ENCODE measurements at places on chromosomes 5 and 9.

- DNase-seq = no peak
Measured at GRCh38 chr9:37965116-37965515, 61.2 kb upstream of the SLC25A51 start.

GRCh38 chr9:128109050-128109709 is 18.3 kb downstream of the PTGES2 start:
- DNase-seq = no peak

DNA sequence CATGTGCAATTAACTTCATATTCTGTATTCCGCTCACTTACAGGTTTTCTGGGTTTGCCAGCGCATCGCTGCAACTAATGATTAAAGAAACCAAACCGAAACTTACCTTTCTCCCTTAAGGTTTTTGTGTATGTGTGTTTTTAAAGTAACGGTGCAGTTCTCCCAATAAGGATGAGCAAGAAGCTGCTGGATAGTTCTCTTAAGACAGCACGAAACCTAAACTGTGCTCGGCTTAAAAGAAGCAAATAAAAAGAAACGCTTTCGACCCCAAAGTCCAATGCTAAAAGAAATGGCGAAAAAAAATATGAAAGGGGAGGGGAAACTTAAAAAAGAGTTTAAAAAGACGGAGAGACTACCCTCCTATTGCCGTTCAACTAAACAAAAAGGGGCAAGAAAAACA is 340 bp downstream of the ELAVL2 start:
- peak; percentile 1 for DNase-seq

GRCh38 chr5:54311176-54311677 is 854 bp upstream of the ARL15 start:
- peak; percentile 36 for DNase-seq

GRCh38 chr5:170070556-170071412 is 34.9 kb upstream of the FOXI1 start:
- peak; percentile 51 for DNase-seq

DNA sequence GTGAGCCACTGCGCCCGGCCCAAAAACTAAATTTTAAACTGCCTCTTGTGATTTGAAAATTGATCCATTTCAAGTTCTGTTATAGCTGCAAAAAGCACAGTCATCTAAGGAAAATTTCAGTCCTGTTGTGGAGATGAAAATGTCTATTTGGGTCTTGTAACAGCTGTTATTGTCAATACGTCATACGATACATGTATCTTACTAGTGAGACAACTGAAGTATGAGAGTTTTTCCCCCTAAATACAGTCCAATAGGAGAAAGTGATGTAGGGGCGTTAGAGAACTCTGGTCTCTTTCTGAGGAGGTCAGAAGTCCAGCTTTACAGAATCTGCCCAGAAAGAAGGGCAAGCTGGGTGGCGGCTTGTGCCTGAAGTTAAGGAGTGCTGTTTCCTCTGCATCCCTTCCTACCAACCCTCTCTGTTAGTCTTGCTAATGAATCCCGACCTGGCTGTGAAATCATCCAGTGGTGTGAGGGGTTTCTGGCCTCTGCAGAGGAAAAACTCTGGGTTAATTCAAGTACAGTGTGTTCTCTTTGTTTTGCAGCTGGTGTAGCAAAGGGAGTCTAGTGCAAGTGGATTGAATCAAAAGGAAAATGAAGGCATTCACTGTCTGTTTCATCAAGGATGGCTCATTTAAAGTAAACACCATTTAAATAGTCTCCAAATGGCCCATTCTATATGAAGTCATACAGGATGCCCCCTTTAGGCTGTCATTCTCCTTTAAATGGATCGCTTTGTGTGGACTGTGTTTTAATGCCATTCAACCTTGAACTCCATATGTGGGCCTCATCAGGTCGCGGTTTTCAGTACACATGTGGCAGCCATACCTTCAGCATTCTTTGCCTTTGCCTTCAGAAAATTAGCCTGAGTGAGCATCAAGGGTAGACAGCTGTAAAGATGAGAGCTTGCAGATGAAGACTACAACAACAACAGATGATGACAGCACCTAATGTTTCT is 59.0 kb downstream of the AOPEP start:
- no peak for DNase-seq
